NCI-H526 (cell line): ENCODE measurements at places on chromosomes 5 and 9.

DNA sequence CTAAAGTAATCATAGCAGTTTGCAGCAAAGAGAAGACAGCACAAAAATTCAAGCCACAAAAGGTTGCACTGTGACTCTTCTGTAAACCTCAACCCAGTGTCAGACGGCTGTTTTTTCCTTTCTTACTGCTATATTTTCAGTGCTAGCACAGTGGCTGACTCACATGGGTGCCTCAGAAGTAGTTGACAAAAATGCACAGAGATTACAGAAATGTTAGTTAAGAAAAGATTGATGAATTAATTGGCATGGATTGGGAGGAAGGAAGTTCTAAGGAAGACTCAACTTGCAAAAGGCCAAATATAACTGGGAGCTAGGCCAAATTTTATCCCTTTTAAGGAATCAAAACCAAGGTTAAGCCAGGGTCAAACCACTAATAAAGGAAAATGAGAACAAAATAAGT is 43.7 kb upstream of the ITGA1 start:
- DNase-seq, result no peak

GRCh38 chr5:20276061-20276958 is 288.3 kb upstream of the CDH18 start:
- DNase-seq, result no peak

DNA sequence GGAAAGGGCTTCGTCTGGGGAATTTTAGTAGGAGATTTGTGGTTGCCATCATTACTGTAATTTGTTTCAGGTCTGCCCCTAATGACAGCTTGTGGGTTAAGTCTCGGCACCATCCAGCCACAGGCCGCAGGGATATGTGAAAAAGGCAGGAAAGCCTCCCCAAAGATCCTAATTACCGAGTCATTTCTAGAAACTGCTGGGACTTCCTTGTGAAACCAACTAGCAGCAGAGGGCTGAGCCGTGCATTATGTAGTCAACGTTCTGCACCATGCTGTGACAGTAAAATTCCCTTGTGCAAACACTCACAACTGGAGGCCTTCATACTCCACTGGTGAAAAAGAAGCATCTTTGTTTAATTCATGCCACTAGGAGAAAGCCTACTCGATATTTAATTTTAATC is 230.3 kb downstream of the MPDZ start:
- DNase-seq, result no peak

DNA sequence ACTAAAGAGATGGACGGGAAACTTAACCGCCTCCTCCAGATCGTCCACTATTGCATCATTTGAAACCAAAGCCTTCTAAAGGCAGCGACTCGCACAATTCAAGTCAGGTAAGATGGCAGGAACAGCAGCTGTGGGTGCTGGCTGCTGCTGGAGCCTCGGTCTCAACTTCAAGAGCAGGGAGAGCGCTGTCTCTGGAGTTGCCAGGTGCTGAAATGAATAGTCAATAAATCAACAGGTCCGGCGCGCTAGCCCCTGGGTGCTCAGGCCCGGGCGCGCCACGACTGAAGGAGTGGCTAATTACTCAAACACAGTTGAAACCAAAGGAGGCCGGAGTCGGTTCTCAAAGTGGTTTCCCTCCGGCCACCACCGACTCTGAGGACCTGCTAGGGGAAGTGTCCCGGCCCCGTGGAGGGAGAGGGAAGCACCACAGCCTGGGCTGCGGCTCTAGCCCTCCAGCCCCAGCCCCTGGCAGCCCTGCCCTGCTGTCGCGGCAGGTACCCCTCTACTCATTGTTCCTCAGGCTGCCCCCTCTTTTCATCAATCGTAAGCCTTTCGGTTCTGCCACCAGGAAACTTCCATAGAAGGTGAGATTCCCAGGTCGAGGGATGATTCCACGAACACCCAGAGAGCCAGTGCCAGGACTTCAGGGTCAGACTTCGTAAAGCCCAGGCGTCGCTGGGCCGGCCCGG is 804 bp downstream of the TTC39B start:
- peak; percentile 86 for DNase-seq

DNA sequence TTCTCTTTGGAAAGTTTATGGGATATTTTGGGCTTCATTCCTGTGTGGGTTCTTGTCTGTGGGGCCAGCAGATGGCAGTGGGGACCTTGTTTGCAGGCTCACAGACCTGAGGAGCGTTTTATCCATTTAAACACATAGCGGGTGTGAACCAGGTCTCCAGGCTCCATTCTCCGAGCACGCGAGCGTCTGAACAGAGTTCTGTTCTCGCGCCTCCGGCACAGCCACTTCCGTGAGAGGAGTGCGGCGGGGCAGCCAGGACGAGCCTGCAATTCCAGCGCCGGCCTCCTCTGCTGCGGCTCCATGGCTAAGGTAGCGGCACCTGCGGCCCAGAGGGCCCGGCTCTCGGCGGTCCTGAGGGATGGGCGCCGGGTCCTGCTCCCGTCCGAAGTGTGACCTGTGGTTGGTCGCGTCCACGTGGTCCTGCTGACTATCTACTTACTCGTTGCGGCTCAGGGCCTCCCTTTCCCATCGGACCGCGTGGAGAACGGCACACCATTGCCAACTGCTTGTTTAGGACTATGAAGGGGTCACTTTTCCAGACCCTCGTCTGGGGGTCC is 7.3 kb downstream of the NRARP start:
- no peak for DNase-seq

- peak; percentile 17 for DNase-seq
Measured at GRCh38 chr9:70614786-70615463, 200.5 kb upstream of the KLF9 start.

DNA sequence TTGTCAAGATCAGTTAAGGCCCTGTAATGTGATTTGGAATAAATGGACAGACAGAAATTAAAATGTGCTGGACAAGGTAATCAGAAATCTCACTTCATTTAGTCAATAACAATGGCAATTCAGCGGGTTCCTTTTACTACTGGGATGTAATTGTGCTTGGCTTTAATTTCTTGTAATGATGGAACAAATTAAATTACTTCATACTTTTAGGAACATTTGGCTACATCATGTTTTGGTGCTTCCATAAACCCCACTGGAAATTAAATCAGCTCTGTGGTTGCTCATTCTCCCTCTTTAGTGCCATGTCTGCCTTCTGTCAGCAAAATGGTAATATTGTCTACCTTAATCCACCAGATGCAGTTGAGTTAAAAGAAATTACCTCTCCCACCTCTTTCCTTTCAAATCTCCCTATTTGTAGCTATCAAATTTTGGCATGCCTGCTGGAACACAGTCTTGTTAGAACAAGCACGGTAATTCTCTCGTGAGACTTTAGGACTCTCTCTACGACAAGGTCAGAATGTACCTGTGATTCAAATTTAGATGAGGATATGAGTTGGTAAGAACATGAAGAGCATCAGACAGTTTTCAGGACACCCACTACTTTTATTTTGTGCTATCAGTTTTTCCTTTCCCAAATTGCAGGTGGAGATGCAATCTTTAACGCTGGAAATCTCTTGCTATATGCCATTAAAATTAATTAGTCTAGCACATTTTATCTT is 476.3 kb downstream of the RAB3C start:
- DNase-seq, result no peak

- no peak for DNase-seq
Measured at GRCh38 chr9:21542787-21543186, 60.7 kb upstream of the IFNE start.
